Uterus (tissue), 4 donors: ENCODE measurements at places on chromosomes 11 and 22. TPM values are rescaled to one million over a fixed set of nuclear protein-coding genes. Genes with fewer than 3 reads are reported as not detected.
A peak's percentile ranks its signal among the peaks of the same experiment; 100 is the strongest.

DNA sequence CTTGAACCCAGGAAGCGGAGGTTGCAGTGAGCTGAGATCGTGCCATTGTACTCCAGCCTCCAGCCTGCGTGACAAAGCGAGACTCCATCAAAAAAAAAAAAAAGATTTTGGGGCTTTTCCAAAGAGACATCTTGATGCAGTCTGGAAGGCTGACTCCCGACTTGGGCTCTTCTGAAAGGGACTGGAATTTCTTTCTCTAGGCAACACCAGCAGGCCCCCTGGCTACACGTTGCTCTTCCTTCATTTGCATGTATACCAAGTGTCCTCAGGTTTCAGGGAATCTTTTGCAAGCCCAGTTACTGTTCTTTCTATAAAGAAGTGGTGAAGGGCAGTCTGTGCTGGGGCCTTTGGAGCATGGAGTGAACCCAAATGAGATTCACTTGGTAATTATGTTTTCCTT is 211.0 kb downstream of the GRIK4 start:
- no peaks in the 10 kb centered on the region for H3K36me3 ChIP-seq
- H3K4me1 ChIP-seq: no peaks in the 10 kb centered on the region
- H3K27ac ChIP-seq: no peak overlapping the region
- no peak for DNase-seq
- no peaks in the 10 kb centered on the region for H3K27me3 ChIP-seq
- no peak overlapping the region for H3K4me3 ChIP-seq

KCNQ1 gene
- 2.6 TPM for total RNA-seq

- no peaks in the 10 kb centered on the region for H3K36me3 ChIP-seq
- no peaks in the 10 kb centered on the region for H3K4me1 ChIP-seq
- no peak overlapping the region for H3K27ac ChIP-seq
- no peaks in the 10 kb centered on the region for H3K27me3 ChIP-seq
Observed at GRCh38 chr11:44684859-44685281, 41.9 kb upstream of the TSPAN18 start.

YPEL4 gene
- 3.9 TPM for total RNA-seq

GAB4 gene
- 0.14 TPM for total RNA-seq

- H3K36me3 ChIP-seq: no peaks in the 10 kb centered on the region
- H3K27me3 ChIP-seq: no peaks in the 10 kb centered on the region
- no peak overlapping the region for H3K27ac ChIP-seq
- DNase-seq: peak; percentile 75
Observed at GRCh38 chr11:126339863-126340434, 15.5 kb upstream of the ST3GAL4 start.

DNA sequence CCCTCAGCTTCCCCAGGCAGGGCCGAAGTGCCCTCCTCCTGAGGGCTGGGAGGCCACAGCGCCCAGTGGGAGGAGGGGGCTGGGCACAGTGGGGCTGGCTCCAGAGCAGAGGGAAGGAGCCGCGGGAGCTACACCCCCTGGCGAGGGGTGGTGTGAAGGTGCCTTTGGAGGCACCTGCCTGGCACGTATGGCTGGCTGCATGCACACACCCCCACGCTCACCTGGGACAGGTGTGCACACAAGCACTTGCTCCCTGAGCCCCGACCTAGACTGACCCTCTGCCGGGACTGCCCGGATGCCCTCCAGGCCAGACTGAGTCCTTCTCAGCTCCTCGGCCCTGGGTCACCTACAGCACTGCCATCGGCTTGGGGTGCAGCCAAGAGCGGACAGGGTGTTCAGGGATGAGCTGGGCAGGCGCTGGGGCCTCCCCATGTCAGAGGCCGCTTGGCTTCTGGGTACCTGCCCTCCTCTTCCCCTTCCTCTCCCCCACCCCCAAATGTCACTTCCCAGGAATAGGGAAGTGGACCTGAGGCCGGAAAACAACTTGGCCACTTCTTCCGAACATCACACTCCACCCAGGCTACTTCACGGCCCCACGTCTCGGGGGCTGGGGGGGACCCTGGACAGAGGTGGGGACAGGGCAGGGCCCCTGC is 7.4 kb upstream of the PIM3 start:
- no peak for DNase-seq
- no peak overlapping the region for H3K4me3 ChIP-seq
- H3K36me3 ChIP-seq: no peaks in the 10 kb centered on the region
- H3K4me1 ChIP-seq: peaks cover 3% of the 10 kb centered on the region

DNA sequence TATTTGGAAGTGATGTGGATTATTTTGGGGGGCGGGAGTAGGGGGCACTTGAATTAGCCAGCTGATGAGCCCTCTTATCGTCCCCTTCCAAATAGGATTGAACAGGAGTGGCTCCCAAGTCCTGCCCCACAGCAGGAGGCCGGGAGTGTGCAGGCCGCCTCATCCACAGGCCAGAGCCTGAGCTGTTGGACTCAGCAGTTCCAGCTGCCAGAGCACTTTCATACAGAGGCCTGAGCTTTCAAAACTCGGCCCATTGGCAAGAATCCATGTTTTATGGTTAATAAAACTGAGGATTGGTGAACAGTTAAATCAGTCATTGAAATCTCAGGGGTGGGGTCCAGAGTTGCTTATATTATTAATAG is 9.6 kb downstream of the FAM118A start:
- H3K4me1 ChIP-seq: no peaks in the 10 kb centered on the region
- no peak overlapping the region for H3K4me3 ChIP-seq
- H3K27ac ChIP-seq: peak overlapping the region; percentile 86

DNA sequence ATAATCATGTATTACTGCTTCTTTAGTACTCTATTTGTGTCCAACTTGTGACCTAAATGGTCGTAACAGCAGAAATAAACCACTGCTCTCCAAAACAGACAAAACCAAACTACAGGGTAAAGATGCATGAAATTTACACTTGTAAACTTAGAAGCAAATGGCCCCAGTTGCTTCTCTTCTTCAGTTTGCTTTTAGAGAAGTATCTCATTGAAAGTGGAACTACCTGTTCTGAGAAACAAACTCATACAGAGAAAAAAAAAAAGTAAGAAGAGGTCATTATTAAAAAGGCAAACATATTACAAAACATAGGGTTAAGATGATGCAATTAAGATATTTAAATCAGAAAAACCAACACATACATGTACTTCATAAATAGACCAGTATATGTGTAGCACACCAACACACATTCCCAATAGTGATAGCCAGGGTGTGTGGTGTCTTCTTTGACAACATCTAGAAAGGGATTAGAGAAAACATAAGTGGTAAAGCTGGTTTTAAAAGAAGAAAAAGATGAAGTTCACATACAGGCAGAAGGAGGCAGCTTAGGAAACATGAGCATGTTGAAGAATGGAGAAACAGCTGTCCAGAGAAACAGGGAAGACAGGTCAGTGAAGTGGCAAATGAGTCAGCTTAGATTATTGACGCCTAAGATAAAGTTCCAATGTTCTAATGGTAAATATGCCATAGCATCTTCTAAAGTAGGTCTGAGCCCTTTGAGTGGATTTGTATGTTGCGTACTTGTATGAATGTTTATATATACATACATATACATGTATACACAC is 844.7 kb upstream of the CCDC90B start:
- no peaks in the 10 kb centered on the region for H3K4me1 ChIP-seq
- DNase-seq: no peak
- H3K27ac ChIP-seq: no peak overlapping the region

OR5P2 gene
- not detected for total RNA-seq

CD3D gene
- 1.7 TPM for total RNA-seq

CCDC88B gene
- total RNA-seq: 1.3 TPM

DNA sequence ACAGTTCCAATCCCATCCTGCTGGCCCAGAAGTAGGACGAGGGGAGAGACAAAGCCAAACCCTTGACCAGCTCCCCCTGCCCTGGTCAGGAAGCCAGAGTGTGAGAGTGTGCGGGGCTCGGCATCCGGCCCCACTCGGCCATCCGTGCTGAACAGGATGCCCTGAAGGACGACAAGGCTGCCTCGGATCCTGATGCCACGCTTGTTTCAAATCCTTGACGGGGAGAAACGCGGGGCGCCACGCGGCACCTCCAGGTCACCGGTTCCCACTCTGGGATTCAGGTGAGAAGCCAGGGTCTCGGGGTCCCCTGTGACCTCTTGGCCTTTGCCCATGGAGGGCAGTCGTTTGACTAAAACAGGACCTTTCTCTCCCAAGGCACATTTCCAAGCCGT is 167.8 kb downstream of the BRD1 start:
- no peak for DNase-seq
- no peak overlapping the region for H3K4me3 ChIP-seq
- H3K27ac ChIP-seq: no peak overlapping the region
- H3K36me3 ChIP-seq: no peaks in the 10 kb centered on the region
- no peaks in the 10 kb centered on the region for H3K4me1 ChIP-seq

- H3K27me3 ChIP-seq: no peaks in the 10 kb centered on the region
- no peak overlapping the region for H3K27ac ChIP-seq
- DNase-seq: no peak
- no peaks in the 10 kb centered on the region for H3K4me1 ChIP-seq
- H3K4me3 ChIP-seq: no peak overlapping the region
- no peaks in the 10 kb centered on the region for H3K36me3 ChIP-seq
Observed at GRCh38 chr11:31417816-31418215, 48.2 kb downstream of the DNAJC24 start.

LARGE2 gene
- not detected for total RNA-seq

DSCAML1 gene
- total RNA-seq: 4.1 TPM

DNA sequence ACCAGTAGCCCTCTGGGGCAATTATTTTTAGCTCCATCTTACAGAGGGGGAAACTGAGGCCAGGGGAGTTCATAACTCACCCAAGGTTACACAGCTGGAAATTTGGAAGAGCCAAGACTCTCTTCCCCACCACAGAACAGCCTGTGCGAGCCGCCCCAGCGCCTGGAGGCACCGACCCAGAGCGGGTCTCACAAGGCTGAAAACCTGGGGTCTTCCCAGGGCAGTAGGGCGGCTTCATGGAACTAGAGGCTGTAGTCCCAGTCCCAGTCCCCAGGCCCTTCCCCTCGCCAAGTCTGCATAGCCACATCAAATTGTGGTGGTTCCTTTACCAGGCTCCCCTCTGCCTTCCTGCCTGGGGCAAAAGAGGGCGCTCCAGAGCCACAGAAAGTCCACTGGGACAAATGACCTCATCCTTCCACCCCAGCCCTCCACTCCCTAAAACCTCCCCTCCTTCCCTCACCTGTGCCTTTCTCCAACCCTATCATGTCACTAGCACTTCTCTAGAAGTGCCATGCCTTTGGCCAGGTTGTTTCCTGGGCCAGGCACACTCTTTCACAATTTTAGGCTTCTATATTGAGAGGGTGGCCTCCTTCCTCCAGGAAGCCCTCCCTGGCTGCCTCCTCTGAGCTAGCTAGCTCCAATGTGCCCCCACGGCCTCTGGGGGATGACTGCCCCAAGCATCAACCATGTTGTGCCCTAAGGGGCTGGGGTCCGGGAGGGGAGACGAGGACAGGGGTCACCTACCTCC is 15.2 kb upstream of the CDC42EP1 start:
- no peaks in the 10 kb centered on the region for H3K36me3 ChIP-seq
- peaks cover 24% of the 10 kb centered on the region for H3K4me1 ChIP-seq
- H3K4me3 ChIP-seq: peak overlapping the region; percentile 10

- H3K4me3 ChIP-seq: no peak overlapping the region
- no peaks in the 10 kb centered on the region for H3K36me3 ChIP-seq
- no peak for DNase-seq
- H3K27ac ChIP-seq: no peak overlapping the region
- no peaks in the 10 kb centered on the region for H3K27me3 ChIP-seq
Observed at GRCh38 chr22:49455595-49455994, 372.1 kb downstream of the BRD1 start.

GRCh38 chr11:13908535-13908934 is 54.0 kb upstream of the SPON1 start:
- H3K4me3 ChIP-seq: no peak overlapping the region
- H3K27me3 ChIP-seq: no peaks in the 10 kb centered on the region
- H3K4me1 ChIP-seq: no peaks in the 10 kb centered on the region
- H3K36me3 ChIP-seq: no peaks in the 10 kb centered on the region
- H3K27ac ChIP-seq: no peak overlapping the region

DNA sequence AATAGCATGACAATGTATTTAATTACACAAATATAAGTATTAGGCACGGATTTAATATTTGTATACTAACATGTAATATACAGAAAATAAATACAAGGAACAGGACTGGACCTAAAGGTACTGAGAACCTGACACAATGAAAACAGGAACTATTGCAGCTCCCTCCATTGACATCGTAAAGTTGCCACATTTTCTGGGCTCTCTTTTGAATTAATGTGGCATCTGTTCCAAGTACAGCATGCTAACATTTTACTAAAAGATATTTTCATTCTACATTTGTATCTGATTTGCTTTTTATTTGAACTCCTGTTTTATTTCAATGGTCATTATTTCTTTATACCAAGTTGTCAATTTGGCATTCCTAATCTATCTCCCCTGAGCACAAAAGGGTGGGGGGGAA is 15.3 kb downstream of the PHF21A start:
- no peak overlapping the region for H3K27ac ChIP-seq
- no peak for DNase-seq
- peaks cover 14% of the 10 kb centered on the region for H3K4me1 ChIP-seq
- no peaks in the 10 kb centered on the region for H3K36me3 ChIP-seq

LRRC74B gene
- total RNA-seq: not detected

DNA sequence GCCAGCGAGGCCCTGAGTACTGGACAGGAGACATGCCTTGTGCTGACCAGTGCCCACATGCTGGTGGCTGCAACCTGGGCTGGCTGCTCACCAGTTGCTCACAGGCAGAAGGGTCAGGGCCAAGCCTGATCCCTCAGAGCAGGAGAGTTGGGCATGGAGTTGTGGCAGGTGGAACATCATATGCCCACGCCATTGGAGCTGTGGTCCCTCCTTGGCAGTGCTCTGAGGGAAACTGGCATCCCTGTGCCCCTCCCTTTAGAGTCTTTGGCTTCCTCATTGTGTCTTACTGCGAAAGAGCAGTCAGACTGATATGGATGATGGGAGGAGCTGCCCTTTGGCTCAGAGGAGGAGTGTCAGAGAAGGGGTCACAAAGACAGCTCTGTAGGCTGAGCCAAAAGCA is 3.1 kb upstream of the MYEOV start:
- no peaks in the 10 kb centered on the region for H3K4me1 ChIP-seq
- H3K27ac ChIP-seq: no peak overlapping the region
- no peaks in the 10 kb centered on the region for H3K36me3 ChIP-seq
- DNase-seq: no peak
- no peak overlapping the region for H3K4me3 ChIP-seq
- no peaks in the 10 kb centered on the region for H3K27me3 ChIP-seq

DNA sequence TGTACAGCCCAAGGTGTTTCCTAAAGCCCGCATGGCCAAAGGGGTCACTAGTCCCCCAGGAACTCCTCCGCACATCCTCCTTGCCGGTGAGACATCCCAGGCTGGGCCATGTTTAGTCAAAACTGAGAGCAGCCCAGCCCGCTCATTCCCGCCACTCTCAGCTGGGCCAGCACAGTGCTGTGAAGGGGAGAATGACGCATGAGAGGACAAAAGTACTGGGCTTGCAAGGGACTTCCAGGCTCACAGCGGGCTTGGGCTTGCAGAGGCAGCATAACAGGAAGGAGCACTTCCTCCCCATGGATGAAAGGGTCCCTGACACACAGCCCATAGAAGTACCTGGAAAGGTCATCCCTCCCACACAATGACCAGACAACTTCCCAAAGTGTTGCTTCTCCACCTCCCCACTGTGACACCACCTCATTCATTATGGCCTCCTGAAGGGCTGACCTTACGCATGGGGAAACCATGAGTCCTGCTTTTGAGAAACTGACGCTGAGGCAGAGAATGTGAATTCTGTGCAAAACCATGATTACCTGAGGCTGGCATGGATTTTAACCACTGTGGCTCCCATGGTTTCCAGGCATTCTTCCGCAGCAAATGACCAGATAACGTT is 19.1 kb downstream of the ETS1 start:
- H3K4me3 ChIP-seq: no peak overlapping the region
- H3K27ac ChIP-seq: peak overlapping the region; percentile 35
- no peaks in the 10 kb centered on the region for H3K36me3 ChIP-seq
